Effector CD8-positive, alpha-beta T cell (primary cell): ENCODE measurements at places on chromosomes 2 and 18.

GRCh38 chr18:68840554-68841263 lies 42.8 kb downstream of the CCDC102B start:
- DNase-seq: no peak

- no peak for DNase-seq
Measured at GRCh38 chr2:126774761-126775160, 118.8 kb downstream of the GYPC start.

DNA sequence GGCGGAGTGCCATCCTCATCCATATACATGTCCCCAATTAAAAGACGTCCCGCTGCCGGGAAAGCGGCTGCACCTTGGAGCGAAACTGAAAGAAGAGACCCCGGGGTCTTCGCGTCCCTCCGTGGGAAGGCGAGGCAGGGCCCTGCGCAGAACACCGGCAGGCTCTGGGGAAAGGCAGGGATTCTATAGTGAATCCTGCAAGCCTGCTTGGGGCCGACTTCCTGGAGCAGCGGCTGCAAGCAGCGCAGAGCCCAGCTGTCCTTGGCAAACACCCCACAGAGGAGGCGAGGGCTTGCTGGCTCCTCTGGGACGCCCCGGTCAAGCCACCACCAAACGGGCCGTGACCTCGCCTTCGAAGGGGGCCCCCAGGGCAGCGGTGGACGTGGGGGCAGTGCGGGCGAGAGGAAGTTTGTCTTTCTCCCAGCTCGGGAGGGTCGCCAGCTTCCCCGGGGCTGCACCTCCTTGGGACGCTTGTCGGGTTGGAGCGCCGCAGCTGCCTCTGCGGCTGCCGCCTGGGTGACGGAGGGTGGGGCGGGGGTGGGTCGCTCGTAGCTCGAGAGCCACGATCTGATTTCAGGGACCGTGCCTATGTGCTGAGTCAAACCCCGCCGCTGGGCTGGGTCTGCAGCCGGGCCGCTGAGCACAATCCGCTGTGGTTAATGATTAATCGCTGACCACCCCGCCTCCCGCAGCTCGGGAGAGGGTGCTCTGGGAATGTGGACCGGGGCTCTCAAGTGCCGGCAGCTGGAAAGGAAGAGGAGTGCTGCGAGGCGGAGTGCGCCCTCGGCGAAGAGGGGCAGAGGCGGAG lies 486 bp upstream of the GPR39 start:
- DNase-seq: no peak

DNA sequence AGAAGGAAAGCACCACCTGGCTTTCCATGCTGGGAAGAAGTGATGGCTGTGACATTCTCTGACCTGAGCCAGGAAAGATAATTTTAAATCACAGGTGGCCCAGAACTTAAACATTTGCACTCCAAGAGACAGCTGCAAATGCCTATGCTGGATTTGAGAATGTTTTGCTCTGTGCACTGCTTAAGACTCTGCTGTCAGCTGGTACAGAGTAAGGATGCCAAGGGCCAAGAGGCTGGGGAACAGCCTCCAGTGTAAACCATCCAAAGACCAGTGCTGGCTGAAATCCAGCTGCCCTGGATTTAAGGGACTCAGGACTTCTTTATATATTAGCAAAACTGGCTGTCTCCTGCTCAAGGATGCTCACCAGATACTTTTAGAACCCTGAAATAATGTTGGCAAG lies 3.9 kb downstream of the HOXD8 start:
- no peak for DNase-seq

- peak; percentile 17 for DNase-seq
Measured at GRCh38 chr18:2905854-2906703, 59.3 kb downstream of the EMILIN2 start.

DNA sequence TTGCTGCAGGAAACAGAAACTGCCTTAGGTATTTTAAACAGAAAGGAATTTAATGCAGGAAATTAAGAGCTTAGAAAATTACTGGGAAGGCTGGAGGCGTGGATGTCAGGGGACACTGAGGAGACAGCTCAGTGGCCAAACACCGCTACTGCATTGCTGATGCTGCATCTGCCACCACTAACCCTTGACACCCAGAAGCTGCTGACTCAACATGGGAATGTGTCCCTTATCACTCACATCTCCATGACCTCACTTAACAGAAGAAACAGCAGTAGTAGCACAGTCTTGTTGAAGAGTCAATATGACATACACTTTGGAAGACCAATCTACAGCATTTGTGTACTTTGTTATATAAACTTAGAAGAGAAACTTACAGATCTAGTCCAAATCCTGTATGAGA lies 906.1 kb downstream of the SLC4A3 start:
- no peak for DNase-seq

DNA sequence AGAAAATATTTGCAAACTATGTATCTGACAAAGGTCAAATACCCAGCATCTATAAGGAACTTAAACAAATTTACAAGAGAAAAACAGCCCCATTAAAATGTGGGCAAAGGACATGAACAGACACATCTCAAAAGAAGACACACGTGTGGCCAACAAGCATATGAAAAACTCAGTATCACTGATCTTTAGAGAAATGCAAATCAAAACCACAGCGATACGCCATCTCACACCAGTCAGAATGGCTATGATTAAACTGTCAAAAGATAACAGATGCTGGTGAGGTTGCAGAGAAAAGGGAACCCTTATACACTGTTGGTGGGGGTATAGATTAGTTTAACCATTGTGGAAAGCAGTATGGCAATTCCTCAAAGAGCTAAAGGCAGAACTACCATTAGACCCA lies 64.3 kb upstream of the RBMS1 start:
- DNase-seq: no peak

DNA sequence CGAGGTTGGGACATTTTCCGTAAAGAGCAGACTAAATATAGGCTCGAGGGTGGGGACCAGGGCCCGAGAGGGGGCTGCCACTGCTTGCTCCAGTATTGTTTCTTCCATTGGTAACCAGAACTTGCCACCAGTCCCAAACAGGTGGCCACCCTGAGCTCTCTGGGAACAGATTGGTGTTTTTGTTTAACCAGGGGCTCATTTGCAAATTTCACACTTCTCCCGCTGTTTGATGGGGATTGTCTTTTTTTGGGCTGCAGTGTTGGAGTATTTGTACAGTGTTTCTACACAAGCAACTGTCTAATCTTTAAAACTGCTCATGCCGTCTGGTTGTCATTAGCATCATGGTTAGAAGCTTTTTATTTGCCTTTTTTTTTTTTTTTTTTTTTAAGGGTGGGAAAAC lies 8.5 kb downstream of the AGAP1 start:
- DNase-seq: no peak

- no peak for DNase-seq
Measured at GRCh38 chr18:12637901-12638643, 19.8 kb downstream of the SPIRE1 start.

GRCh38 chr2:217993138-217993537 lies 9.7 kb downstream of the TNS1 start:
- DNase-seq: no peak

- no peak for DNase-seq
Measured at GRCh38 chr2:206098471-206098870, 12.5 kb upstream of the INO80D start.

DNA sequence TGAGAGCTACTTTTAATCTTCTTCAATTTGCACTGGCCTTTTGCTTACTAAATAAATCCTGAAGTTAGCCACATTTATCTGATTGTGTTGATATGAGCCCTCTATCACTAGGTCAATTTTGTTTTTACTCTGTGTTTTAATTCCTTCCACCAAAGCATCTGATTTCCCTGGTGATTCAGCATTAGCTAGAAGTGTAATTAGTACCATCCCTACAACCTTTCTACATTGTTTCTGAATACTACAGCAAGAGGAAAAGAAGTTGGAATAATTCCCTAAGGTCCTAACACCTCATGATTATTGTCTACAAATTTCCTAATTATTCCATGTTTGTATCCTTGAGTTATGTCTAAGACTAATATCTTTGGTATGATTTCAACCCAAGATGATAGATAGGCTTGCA lies 1093.6 kb downstream of the SUCLG1 start:
- DNase-seq: no peak

DNA sequence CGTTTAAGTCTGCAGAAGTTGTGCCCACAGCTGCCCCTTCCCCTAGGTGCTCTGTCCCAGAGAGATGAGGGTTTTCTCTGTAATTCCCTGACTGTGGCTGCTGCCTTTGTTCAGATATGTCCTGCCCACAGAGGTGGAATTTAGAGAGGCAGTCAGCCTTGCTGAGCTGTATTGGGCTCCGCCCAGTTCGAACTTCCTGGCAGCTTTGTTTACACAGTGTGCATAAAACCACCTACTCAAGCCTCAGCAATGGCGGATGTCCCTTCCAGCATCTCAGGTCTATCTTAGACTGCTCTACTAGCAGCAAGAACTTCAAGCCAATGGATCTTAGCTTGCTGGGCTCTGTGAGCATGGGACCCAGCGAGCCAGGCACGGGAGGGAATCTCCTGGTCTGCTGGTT lies 48.1 kb downstream of the LHCGR start:
- no peak for DNase-seq

DNA sequence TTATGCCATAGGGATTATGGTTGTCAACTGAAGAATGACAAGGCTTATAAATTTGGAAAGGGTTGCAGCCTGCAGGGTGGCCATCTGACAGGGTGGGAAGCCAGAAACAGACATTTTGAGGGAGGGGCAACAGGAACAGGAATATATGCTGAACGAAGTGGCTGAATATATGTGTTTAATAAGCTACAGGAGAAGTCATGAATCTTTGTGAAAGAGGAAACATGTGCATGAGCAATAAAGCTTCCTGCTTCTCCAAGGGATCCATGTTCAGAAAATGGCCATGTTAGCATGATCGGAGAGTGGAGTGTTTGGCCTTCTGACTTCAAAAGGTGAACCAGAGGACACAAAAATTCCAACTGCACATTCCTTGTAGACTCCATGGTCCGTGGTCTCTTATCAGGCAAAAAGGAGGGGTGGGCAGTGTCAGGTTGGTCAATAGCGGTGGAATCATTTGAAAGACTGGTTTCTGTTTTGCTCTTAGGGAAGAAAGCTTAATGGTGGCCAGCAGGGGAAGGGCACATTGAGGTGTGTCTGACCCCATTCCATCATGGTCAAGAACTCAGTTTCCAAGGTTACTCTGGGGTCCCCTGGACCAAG lies 144.1 kb downstream of the SOCS6 start:
- no peak for DNase-seq

DNA sequence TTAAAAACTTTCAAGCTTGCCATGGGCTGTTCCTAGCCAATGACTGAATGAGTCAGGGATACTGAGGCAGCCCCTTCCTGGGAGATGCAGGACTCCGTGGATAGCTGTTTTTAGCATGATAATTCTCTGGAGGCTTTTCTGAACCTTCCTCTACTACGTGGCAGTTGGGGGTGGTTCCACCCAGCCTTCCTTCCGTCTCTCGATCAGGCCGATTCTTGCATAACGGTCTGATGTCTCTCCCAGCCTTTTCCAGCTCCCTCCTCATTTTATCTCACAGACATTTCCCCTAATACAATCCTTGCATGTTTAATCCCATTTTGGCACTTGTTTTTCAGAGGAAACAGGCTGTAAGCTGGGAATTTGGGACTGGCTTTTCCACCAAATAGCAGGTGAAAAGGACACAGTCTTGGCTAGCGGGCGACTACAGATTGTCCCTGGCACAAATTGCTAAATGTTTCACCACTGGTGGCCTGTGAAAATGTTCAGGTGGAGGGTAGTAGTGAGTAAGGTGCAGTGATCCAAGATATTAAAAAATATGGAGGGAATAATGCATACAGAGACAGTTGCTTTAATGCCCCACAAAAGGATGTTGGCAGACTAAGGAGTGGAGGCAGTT lies 21.0 kb upstream of the CTLA4 start:
- no peak for DNase-seq

DNA sequence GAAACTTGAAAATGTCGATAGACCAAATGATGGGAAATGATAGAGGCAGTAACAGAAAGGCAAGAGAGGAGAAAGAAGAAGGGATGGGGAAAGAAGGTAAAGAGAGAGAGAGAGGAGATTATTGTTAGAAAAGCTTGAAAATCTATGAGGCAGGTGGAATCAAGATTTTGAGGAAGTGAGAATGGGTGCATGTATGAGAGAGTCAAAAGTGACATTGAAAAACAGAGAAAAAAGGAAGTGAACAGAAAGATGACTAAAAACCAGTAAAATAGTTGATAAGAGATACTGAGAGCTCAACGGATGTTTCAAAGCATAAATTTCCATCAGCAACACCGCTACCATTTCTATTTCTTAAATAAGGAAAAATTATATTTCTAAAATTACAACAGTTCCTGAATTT lies 327.4 kb upstream of the CWC22 start:
- DNase-seq: no peak

- no peak for DNase-seq
Measured at GRCh38 chr2:223538920-223539440, 63.2 kb downstream of the SCG2 start.

DNA sequence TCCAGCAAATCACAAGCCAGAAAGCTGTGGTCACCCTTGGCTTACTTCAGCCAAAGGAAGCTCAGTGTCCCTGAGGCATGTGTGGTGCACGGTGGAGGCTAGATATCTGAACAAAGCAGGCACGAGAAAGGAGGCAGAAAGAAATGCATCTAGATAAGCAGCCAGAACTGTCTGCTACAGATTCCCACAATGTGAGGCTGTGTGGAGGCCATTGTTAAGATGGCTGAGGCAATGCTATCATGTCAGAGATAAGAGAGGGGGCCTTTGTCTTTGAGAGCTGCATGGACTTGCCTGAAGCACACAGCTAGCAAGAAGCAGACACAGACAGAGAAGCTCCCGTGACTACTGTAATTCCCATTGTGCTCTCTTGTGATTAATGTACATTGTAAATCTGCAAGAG lies 110.5 kb upstream of the LYPD6 start:
- no peak for DNase-seq

- DNase-seq: no peak
Measured at GRCh38 chr18:48884306-48884705, 66.5 kb downstream of the SMAD7 start.

DNA sequence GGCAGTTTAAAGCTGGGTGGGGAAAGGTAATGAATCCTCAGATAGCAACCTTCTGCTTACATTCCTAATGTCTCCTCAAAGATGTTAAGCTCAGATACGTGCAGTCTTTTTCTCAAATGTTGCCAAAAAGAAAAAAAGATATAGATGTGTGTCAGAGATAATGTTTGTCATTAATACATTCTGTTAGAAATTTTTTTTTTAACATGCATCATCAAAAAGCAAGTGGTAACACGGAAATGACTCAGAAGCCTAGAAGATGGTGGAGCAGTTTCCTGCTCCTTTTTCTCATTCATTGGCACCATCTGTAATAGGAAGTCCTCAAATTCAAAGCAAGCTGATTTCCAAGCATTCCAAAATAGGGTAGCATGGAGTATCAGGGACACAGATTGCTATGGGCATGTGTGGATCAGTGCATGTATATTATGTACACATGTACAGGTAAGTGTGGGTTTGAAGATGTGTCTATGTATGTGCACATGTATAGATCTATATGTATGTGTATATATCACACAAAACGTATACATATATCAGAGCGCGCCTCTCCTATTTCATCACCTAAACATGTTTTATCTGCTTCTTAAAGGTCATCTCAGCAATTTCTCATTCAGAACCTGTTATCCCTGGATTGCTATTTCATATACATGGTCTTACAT lies 79.9 kb upstream of the ITGB6 start:
- DNase-seq: no peak

GRCh38 chr2:236257136-236257535 lies 7.1 kb downstream of the ASB18 start:
- DNase-seq: no peak
